ENCODE measurements at places on chromosomes 3 and 15.

- DNase-seq: no peak
Measured at GRCh38 chr15:53346583-53346982, 412.9 kb downstream of the WDR72 start.

- no peak for DNase-seq
Measured at GRCh38 chr3:71172951-71173350, 410.6 kb downstream of the FOXP1 start.

DNA sequence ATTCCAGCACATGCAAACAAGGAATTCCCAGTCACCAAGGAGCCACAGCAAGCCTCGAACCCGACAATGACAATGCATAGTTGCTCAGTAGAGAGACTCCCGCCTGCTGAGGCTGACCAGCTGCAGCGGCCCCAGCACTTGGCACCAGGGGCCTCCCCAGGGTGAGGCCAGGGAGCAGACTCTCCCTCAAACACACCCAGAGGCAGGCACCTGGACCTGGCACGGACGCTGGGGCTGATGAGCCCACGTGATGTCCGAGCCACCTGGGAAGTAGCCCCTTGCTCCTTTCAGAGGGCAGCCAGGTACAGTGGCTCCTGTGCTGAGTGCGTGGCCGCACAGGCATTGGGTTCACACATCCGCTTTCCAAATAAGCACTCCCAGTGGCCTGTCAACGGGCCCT, 315.9 kb upstream of the TGFBR2 start:
- DNase-seq: no peak

GRCh38 chr15:98901434-98902072, 106.0 kb downstream of the PGPEP1L start:
- DNase-seq: no peak

GRCh38 chr3:119781330-119782198, at the start of gene NR1I2:
TSS of gene NR1I2 (plus strand) at chr3:119782101.
- DNase-seq: no peak

DNA sequence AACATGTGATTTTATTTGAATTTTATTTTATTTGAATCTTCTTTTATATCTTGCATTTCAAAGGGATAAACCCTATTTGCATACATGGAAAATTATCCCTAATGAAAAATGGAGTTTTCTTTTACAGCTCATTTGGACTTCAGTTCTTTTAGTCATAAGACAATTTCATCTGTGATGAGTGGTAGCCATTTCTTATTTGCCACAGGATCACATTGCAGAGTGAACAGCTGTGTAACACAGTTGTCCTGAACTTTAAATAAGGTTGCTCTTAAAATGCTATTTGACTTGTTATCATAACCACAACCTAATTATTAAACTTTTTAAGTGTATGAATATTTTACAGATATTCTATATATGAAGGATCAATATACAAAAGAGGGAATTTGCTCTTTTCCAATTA, 221.7 kb upstream of the ROPN1 start:
- no peak for DNase-seq

DNA sequence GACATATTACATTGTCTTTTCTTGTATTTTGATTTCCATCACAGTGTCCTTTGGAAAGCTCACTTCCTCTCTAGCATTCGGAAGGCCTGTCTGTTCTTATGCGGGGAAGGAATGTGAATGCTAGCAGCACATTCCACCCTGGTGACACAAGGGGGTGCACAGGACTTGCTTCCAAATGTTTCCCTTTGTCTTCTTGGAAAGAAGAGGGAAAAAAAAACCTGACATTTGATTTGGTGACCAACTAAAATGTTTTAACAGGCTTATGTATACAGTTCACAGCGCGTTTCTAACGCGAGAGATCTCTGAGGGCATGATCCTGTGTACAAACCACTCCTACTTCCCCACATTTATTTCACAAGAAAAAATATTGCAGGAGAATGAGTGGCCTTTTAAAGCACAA, 107.6 kb upstream of the FXR1 start:
- DNase-seq: no peak

DNA sequence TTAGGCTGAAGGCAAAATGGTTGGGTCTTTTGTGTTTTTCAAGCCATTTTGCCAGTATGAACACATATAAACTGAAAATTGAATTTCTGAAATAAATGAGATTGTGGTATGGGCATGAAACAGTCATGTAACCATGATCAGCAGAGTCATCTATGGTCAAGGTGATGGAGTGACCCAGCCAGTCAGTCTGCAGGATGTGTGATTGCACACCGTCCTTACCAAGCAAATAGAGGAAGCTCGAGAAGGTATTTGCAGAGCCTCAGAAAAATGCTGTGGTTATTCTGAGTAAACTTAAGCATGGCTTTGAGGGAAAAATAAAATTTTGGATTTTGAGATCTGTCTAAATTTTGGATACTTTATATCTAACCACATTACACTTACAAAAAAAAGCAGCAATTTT, 95.9 kb upstream of the RNF7 start:
- DNase-seq: no peak

- DNase-seq: no peak
Measured at GRCh38 chr15:64000183-64000951, 45.9 kb downstream of the DAPK2 start.

- DNase-seq: no peak
Measured at GRCh38 chr15:83300826-83301225, 16.4 kb upstream of the BNC1 start.

- DNase-seq: no peak
Measured at GRCh38 chr3:72343078-72343477, 505.2 kb downstream of the SHQ1 start.
